ENCODE measurements at places on chromosomes 7 and 10.

DNA sequence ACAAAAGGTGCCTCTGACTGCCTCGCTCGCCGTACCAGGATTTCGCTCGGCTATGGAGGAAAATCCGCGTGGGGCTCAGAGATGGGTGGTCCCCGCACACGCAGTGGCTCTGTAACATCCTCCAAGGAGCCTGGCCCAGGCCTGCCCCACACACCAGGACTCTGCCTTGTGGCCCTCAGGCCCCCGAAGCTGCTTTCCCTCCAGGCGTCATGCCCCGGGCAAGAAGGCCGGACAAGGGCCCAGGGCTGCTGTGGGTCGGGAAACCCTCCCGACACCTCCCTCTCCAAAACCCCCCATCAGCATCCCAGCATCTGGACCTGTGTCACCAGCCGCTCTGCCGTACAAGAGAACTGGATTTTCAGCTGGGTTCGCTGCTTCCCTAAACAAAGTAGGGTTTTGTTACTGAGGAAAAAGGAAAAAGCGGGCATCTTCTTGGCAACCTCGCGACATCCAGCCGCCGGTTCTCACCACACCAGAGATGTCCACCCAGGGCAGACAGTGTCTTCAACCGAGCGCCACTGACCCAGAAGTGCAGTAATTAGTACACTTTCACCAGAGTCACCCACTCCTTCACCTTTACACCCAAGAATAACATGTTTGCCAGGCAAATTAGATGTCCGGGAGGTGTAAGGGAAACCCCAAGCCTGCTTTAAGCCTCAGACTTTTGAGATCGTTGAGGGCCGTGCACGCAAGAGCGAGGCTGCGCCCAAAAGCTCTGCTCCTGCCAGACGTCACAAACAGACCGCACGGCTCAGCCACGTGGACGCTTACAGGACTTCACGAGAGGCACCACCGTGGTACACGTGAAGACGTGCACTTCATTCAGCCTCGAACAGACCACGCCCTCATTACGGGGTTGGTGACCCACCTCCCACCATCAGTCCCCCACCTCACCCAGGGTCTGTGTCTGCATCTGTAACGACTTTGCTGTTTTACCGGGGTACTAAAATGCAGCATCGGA lies 62.2 kb downstream of the DIP2C start:
- no peak for DNase-seq

GRCh38 chr7:95269640-95270039 lies 54.7 kb downstream of the PON1 start:
- DNase-seq: no peak

- no peak for DNase-seq
Observed at GRCh38 chr10:10038348-10038747, 979.3 kb upstream of the CELF2 start.

- no peak for DNase-seq
Observed at GRCh38 chr10:132978542-132978941, 36.2 kb upstream of the CFAP46 start.

- DNase-seq: no peak
Observed at GRCh38 chr10:35598379-35598778, 6.8 kb upstream of the GJD4 start.

GRCh38 chr10:47188156-47188555 lies 111.8 kb upstream of the GDF10 start:
- no peak for DNase-seq

DNA sequence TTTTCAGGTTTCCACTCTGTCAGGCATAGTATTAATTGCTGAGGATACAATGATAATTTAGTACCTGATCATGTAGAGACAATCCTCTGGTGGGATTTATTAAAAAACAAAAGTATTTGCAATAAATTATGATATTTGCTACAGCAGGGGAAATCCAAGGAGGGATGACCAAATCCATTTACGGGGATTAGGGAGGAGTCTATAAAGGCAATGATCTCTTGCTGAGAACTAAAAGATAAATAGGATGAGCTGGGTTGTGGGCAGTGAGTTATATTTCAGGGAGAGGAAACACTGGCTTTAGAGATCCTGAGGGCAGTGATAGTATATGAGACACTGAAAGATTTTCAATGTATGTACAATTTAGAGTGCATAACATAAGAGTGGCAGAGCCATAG lies 305.5 kb downstream of the GPR37 start:
- DNase-seq: no peak

Data from SHP77 treated with DMSO at 0.1 percent for 48 hours (cell line).